GM18507 (cell line): ENCODE measurements at places on chromosomes 7 and 10.

DNA sequence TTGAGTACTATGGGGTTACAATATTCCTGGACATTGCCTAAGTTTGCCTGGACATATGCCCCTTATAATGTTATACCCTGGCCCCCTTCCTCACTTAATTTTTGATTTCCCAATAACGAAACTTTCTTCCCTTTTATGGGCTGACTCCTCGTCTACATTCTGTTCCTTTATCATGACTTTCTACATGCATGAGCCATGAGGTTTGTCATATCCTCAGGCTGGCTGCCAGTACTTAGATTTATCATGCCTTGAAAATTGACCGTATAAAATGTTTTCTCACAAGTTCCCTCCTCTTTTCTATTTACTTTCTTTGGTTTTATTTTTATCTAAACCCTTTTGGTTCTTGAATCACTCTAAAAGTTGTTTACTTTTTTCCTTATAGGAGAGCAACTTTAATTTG, 4.7 kb downstream of the DNAH11 start:
- DNase-seq: no peak

DNA sequence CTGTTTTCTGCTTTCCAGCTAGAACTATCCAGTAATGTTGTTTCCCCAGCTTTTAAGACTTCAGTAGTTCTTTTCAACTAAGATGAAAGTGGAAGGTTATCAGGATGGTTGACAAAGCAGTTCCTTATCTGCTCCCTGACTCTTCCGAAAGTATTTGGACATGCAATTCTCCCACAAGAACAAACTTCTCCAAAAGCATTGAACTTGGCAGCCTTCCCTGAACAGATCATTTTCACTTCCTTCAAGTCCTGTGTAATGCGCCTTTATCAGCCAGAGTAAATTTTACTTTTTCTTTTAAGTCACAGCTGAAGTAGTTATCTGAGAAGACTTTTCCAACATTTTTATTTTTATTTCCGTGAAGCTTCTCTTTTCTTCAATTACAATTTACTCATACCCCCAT, 39.7 kb downstream of the CDC14C start:
- DNase-seq: no peak

GRCh38 chr7:5206686-5207085, 16.7 kb downstream of the WIPI2 start:
- DNase-seq: no peak

DNA sequence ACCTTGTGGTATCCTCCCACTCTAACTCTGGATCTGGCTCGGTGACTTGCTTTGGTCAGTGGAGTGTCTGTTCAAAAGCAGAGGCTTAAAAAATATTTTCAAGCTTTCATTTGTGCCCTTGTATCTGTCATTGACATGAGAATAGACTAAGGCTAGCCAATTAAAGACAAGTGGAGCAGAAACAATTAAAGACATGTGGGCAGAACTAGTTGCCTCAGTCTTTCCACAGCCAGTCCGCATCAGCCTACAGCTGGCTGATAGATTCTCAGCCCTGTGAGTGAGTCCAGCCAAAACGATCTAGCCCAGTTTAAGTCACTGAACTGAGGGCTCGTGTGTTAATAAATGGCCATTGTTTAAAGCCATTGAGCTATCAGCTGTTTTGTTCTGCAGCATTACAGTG, 185.2 kb upstream of the DGKB start:
- no peak for DNase-seq

DNA sequence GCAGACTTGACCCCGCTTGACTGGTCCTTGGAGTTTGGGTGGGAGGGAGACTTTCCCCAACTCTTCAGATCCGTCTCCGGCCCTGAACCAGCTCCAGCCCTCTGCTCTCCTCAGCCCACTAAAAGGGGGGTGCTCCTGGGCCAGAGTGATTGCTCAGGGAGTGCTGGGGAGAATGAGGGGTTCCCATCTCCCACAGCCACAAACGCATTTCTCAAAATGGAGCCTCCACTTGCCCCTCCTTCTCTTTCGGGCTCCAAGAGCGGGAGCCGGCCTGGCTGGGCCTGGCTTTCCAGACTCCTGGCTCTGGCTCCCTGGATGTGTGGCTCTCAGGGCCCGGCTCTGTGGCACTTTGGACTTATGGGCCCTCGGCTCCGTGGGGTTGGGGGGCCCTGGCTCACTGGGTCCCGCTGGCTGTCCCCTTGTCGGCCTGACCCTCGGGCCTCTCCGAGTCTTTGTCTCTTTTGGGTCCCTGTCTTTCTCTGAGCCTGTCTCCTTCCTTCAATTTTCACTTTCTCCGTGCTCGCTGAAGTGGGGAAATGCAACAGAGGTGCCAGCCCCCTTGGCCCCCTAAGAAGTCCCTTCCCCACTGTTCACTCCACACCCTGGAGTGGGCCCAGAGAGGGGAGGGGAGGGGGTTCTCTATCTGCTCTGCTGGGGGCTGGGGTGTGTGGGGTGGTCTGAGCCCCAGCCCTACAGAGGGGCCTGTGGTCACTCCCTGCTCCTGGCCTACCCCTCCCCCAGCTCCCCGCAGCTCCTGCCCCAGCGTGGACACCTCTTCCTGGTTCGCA, 713 bp downstream of the LZTS2 start:
- no peak for DNase-seq

DNA sequence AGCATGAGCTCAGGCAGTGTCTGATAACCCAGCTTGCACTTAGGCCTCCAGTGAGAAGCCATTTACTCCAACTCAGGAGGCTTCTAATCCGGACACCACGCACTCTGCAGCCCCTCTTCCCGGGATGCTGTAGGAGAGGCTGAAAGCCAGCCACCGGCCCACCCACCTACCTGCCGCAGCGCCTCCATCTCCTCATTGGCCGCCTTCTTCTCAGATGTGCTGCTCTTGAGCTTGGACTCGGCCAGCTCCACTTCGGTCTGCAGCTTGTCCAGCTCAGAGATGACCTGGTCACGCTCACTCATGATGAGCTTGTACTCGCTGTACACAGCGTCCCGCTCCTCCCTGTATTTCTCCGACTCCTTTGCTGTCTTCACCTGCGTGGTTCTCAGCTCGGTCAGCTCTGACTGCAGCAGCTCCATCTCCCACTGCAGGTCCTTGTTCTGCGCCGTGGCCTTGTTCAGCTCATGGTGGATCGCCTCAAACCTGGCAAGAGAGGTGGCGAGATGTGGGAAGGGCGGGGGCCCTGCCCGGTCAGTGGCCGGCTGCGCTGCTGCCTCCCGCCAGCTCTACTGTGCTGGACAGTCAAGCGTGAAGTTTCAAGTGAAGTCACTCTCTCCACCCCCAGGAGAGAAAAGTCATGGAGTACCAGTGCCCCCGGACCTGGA, 84.7 kb downstream of the DLG5 start:
- no peak for DNase-seq

DNA sequence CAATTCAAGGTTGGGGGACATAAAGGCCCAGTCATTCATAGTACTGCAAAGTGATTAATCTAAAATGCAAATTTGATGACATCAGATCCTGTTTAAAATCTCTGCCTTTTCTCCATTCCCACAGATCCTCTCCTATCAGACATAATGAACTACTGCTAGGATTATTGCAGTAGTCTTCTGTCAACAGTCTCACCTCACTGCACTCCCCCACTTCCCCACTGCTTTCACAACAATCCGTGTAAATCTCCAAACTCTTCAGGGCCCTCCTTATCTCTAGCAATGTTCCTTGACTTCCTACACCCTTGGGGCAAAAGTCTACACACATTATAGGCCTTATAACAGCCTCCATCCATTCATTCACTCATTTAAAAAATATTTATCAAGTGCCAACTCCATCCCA, 112.4 kb downstream of the KBTBD2 start:
- no peak for DNase-seq

- no peak for DNase-seq
Observed at GRCh38 chr10:43879742-43880141, 231.1 kb upstream of the ZNF32 start.

GRCh38 chr7:29622335-29623265, 59.0 kb downstream of the PRR15 start:
- DNase-seq: no peak

DNA sequence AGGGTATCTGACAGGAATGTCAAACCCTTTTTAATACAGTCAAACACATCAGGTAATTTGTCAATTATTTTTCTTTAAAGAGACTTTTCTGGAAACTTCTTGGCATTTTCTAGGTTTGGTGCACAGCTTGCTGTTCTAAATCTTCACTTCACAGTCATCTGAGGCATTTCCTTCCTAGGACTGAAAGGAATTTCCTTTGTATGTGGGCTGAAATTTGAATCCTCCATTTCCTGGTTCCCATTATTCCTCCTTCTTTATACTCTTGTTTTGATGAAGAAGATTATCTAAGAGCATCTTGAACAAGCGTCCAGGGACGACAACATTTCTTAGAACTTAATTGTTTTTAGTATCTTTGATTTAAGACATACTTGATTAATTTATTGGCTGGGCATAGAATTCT, 24.9 kb downstream of the CALD1 start:
- DNase-seq: no peak

DNA sequence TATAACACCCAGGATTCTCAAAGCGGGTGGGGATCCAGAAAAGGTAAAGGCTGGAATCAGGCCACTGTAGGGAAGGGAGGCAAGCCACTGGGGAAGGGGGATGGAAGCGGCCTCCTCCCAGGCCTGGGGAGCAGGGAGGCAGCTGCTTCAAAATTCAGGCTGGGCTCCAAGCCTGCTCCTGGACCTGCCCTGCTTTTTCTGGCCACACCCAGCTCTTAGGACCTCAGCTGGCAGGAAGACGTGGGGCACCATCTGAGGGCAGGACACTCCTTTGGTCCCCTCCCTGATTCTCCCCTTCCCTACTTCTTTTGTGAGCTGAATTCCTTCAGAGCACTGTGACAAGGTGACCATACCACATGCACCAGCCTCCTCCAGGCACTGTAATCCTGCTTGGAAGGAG, 4.6 kb upstream of the LBX1 start:
- no peak for DNase-seq

- no peak for DNase-seq
Observed at GRCh38 chr7:134941185-134941900, 45.0 kb upstream of the AGBL3 start.

- no peak for DNase-seq
Observed at GRCh38 chr7:108094346-108094745, 35.8 kb downstream of the LAMB4 start.

DNA sequence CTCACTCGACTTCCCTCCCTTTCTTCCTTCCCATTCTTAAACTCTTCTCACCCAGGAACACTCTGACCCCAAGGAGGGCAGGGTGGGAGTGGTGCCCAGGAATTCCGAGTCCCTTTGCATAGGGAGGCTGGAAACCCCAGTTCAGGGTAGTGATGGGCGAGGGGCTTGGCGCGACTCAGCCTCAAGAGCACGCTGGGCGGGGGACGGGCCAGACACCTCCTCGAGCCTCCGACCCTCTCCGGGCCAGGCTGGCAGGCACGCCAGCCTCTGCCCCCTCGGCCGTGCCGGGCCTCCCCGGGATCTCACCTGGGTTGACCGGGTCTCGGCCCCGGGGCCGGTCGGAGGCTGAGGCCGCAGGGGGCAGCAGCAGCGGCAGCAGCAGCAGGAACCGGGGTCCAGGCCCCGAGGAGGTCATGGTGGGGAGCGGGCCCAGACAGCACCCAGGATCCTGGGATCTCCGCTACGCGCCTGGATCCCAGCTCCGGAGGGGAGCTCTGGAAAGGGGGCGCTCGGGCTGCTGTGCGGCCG, 457 bp downstream of the PLOD3 start:
- DNase-seq: no peak

DNA sequence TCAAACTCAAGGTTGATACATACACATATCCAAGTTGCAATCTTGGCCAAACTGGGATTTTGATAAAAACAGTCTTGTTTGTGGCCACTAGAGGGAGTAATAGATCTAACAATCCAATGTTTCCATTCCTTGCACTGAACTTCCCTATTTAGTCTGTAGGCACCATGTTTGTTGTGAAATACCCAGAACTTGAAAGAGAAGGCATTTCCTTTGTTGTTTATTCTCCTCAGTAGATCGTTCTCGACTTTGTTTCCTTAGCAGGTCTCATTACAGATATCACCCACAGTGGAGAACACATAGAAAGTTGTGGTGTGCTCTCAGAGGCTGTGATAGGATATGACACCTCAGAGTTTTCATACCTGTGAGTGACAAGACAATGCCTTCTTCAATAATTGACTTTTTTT, 70.3 kb upstream of the MXI1 start:
- peak; percentile 26 for DNase-seq

DNA sequence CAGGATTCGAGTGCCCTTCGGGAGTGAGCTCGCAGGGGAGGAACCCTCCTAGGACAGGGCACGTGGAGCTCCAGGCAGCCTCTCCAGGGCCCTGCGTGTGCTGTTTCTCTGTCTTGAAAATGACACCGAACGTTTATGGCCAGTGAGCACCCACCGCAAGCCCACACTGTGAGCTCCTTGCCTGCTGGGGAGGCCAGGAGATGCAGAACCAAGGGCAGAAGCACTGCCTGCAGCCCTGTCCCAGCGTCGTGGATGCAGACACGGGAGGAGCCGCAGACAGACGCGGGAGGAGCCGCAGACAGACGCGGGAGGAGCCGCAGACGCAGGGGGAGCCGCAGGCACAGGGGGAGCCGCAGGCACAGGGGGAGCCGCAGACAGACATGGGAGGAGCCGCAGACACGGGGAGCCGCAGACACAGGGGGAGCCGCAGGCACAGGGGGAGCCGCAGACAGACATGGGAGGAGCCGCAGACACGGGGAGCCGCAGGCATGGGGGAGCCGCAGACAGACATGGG, 314.4 kb downstream of the PTPRN2 start:
- no peak for DNase-seq

DNA sequence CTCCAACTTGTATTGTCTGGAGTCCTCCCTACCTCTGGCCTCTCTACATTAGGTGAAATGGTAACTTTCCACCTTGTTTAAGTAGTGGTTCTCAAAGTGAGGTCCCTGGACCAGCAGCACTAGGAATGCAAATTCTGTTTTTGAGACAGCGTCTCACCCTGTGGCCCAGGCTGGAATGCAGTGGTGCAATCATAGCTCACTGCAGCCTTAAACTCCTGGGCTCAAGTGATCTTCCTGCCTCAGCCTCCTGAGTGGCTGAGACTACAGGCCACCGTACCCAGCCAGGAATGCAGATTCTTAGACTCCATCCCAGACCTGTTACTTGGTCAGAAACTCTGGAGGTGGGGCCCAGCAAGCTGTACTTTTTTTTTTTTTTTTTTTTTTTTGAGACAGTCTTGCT, 6.8 kb upstream of the TBL2 start:
- no peak for DNase-seq

DNA sequence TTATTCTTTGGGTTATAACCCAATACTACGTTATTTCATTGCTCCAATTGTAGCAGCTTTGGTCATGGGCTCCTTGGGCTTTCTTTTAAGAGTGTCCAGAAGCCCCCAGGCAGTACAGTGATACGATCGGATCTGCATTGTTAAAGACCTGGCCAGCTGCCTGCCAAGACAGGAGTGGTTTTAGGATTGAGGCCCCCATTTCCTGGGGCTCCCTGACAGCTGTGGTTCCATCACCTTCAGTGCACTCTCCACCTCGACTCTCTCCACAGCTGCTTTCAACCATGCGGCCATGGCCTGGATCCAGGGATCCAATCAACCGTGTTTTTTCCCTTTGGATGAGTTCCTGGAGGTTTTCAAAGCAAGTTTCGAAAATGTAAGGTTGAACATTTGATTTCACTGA, 123.4 kb upstream of the BTBD16 start:
- no peak for DNase-seq

GRCh38 chr7:122790132-122790531, 87.4 kb upstream of the RNF148 start:
- DNase-seq: no peak

- DNase-seq: no peak
Observed at GRCh38 chr10:76209135-76209534, 777.7 kb downstream of the LRMDA start.

GRCh38 chr10:117950408-117950807, 96.3 kb downstream of the RAB11FIP2 start:
- DNase-seq: no peak

- DNase-seq: no peak
Observed at GRCh38 chr10:111231779-111232178, 154.9 kb downstream of the ADRA2A start.

GRCh38 chr10:6232846-6233724, 30.4 kb downstream of the PFKFB3 start:
- no peak for DNase-seq
